HT1080 (cell line): ENCODE measurements at places on chromosomes 7 and 10. TPM values are rescaled to one million over a fixed set of nuclear protein-coding genes. Genes with fewer than 3 reads are reported as not detected.

THSD7A gene
- total RNA-seq, result not detected in 2 replicates

ASZ1 gene
- not detected in 2 replicates for total RNA-seq

IRF5 gene
- 2.3 and 2.6 TPM in 2 replicates for total RNA-seq

CISD1 gene
- total RNA-seq, result 35.0 and 63.0 TPM in 2 replicates

PAPSS2 gene
- 16.6 and 20.9 TPM in 2 replicates for total RNA-seq

EIF3A gene
- 80.7 and 94.2 TPM in 2 replicates for total RNA-seq

GRCh38 chr10:103622286-103622685 is 128.8 kb downstream of the NEURL1 start:
- DNase-seq, result no peak

GRCh38 chr7:151518105-151518946 is 1.4 kb downstream of the RHEB start:
- DNase-seq, result peak; percentile 73

- DNase-seq, result no peak
These were observed 43.8 kb downstream of the SP8 start for GRCh38 chr7:20742913-20743312.

- DNase-seq, result no peak
These were observed 131.8 kb upstream of the PPP1R3A start for GRCh38 chr7:114050571-114050970.
